Naive thymus-derived CD8-positive, alpha-beta T cell (primary cell): ENCODE measurements at places on chromosomes 16 and 17. TPM values are rescaled to one million over a fixed set of nuclear protein-coding genes. Genes with fewer than 3 reads are reported as not detected.

Gene TLCD2
- total RNA-seq = not detected

Gene KRTAP4-9
- not detected for total RNA-seq

Gene CACNG1
- not detected for total RNA-seq

Gene RAPGEFL1
- 5.9 TPM for total RNA-seq

DNA sequence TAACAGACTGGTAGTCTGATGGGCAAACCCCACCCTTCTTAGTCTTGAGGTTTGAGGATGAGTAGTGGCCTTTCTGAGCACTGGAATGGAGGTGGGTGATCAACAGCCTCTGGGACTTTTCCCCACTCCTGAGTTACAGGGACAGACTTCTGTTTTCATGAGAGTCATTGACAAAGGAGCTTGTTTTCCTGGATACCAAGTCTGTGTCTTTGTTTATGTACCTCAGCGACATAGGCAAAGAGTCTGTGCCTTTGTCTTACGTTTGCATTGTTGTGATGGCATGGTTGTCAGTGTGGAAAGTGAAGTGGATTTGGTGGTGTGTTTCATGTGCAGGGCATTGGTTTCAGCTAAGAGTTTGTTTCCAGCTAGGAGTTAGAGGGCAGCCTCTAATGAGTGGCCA lies 17.5 kb downstream of the EPN2 start:
- no peak for DNase-seq

DNA sequence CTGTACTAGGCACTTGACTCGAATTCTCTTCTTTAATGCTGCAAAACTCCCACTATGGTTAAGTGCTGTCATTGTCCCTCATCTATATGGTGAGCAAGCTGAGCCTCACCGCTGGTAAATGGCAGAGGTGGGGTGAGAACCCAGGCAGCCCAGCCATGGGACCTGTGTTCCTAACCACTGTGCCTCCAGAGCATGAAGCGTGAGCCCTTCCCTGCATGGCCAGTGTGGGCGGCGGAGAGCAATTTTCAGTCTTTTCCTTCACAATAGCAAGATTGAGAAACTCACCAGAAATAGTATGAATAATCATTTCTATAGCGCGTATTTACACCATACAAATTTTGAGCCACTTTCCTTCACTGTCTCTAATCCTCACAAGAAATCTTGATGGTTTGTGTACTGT lies 9.2 kb downstream of the BFAR start:
- DNase-seq = no peak

- no peak for DNase-seq
These were observed 680 bp downstream of the ZNF629 start for GRCh38 chr16:30786115-30786935.

DNA sequence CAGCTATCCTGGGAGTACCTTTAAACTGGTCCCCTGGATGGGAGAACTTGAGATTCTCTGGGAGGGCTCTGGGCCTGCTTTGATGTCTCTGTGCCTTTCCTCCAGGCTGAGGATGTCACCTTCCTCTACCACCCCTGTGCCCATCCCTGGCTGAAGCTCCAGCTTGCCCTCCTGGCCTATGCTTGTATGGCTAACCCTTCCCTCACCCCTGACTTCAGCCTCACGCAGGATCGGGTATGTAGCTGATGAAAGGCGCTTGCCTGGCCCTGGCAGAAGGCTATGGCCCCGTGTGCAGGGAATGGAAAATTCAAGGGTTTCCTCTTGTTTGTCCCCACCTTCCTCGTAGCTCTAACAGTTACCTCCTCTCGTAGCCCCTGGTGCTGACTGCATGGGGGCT lies 3.0 kb downstream of the TP53I13 start:
- DNase-seq = no peak

DNA sequence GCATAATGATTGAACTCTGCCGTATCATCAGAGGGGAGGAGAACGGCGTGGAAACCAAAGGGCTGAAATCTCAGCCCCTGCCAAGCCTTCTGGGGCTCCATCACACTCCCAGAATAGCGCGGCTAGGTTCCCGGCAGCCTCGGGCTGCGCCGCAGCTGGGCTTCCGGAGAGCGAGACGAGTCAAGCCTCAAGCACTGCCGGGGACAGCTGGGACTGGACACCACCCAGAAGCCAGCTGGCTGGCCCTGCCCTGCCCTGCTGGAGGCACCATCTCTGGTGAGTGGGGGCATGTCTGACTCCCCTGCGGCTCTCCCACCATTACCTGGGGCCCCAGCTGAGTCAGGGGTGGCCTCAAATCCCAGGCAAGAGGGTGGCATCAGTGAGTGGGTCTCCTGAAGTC lies 7.2 kb upstream of the GPRC5C start:
- DNase-seq = no peak

DNA sequence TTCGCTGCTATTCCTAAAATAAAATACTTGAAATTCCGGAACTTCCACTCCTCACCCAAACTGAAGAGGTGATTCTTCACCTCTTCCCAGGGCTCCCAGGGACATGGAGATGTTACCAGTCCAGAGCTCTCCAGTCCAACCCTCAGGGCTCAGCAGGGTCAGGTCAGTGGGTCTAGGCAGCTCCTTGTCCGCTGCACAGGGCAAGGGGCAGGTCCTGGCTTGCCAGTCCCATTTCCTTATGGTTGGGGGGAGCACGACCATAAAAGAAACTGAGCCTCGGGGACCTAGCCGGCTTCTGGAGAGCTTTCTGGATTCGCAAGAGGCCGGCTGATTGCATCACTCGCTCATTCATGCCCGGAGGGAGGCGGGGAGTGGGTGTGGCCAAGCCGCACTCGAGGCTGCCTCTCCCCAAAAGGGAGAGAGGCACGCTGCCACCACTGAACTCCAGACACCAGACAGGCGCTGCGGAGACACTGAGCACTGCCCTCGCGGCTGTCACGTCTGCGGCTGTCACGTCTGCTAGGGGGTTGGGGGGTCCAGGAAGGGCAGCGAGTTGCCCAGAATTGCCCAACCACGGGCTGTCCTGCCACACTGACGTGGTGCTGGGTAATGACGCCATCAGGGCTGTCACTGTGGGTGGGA lies 15.8 kb downstream of the SLC7A5 start:
- DNase-seq = peak; percentile 73

DNA sequence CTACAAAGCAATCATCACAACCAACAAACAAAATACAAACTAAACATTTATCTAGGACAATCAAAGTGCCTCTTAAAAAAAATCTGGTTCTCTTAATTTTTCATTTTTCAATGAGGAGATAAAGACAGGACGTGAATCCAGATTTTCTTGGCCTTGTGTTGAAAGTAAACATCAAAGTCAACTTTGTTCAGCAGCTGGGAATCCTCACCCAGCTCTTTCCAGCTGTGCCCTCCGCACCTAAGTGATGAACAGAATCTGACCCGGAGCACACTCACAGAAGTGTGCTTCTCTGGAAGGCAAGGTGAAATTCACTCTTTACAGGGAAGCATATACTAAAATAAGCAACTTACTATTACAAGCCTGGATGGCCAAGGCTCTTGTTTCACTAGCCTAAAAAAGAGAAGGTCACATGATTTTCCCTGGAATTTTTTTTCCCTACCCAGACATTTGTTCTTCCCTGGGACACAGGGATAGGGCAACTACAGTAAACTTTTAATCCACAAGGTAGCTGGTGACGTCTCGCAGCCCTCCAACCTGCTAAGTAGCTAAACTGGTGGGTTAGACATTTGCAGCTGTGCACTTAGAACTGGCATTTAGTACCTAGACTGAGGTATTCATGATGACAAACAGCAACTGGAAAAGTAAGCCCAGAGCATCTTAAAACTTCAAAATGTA lies 3.2 kb downstream of the WIPI1 start:
- no peak for DNase-seq

GRCh38 chr16:6204945-6205344 lies 1107.3 kb upstream of the EEF2KMT start:
- no peak for DNase-seq
